Naive thymus-derived CD4-positive, alpha-beta T cell (primary cell): ENCODE measurements at places on chromosomes 7 and 10.

DNA sequence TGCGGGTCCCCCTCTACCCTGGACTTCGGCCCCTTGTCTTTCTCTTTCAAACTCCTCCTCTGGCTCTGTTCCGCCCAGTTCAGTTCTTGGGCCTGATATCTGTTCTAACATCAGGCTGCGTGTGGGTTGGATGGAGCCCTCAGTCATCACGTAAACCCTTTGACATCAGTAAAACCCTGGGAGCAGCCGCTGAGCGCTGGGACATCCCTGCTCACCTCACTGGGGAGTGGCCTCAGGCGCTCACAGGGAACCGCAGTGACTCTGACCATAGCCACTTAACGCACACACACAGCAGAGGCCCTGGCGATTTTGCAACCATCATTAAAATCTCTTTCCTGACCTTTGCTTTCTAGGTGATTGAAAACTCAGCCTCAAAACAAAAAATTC lies 113.3 kb downstream of the CYTH3 start:
- H3K27ac ChIP-seq = no peak overlapping the region
- DNase-seq = no peak
- no peaks in the 10 kb centered on the region for H3K4me1 ChIP-seq
- H3K27me3 ChIP-seq = no peaks in the 10 kb centered on the region
- H3K36me3 ChIP-seq = peaks cover 64% of the 10 kb centered on the region

- H3K4me3 ChIP-seq = no peak overlapping the region
- DNase-seq = no peak
- no peak overlapping the region for H3K27ac ChIP-seq
- no peaks in the 10 kb centered on the region for H3K4me1 ChIP-seq
- no peaks in the 10 kb centered on the region for H3K27me3 ChIP-seq
- no peaks in the 10 kb centered on the region for H3K36me3 ChIP-seq
These were observed 50.5 kb downstream of the TPST1 start for GRCh38 chr7:66255534-66256100.

- no peaks in the 10 kb centered on the region for H3K4me1 ChIP-seq
- H3K27me3 ChIP-seq = no peaks in the 10 kb centered on the region
- DNase-seq = no peak
- no peak overlapping the region for H3K27ac ChIP-seq
These were observed 54.7 kb upstream of the CCAR1 start for GRCh38 chr10:68666280-68666760.

DNA sequence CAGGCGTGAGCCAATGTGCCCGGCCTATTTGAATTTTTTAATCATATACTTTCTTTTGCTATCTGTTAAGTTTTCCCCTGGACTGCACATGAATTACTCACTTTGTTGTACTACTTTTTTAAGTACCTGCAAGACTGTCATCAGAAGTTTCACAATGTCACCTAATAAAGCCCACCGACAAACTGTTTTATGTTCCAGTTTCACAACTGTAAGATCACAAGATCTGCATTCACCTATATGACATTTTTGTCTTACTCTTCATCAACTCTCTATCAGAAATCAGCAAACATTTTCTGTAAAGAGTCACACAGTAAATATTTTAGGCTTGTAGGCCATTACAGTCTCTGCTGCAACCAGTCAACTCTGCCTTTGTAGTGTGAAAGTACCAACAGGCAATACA lies 88.5 kb downstream of the ZNF33B start:
- H3K27me3 ChIP-seq = no peaks in the 10 kb centered on the region
- no peak overlapping the region for H3K27ac ChIP-seq
- no peaks in the 10 kb centered on the region for H3K36me3 ChIP-seq
- no peak for DNase-seq

GRCh38 chr7:47026780-47027361 lies 555.0 kb downstream of the TNS3 start:
- H3K27ac ChIP-seq = no peak overlapping the region
- no peaks in the 10 kb centered on the region for H3K36me3 ChIP-seq
- no peaks in the 10 kb centered on the region for H3K27me3 ChIP-seq

GRCh38 chr10:49627644-49628247 lies 13.9 kb downstream of the CHAT start:
- no peak for DNase-seq
- H3K36me3 ChIP-seq = no peaks in the 10 kb centered on the region
- H3K4me3 ChIP-seq = no peak overlapping the region

DNA sequence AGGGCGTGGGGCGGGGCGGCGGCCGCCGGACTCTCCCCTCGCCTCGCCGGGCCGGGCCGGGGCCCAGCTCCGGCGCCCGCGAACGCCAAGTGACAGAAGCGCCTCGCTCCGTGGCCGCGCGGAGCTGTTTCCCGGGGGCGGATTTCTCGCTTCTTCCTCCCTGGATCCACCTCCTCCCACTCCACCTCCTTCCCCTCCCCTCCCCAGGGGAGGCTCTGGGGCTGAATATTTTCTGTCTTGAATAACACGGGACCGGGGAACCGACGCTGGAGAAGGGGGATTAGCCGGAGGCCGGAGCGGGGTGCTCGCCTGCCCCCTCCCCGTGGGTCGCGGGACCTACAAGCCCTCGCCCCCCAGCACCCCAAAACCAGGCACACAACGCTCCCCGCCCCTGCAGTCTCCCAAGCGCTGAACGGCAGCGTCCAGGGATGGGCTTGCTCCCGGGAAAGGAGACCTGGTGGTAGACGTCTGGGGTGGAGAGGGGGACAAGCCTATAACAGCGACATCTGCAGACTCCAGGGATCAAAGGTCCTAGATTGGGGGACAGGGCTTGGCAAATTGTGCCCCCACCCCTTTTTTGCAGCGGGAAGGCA lies at the start of gene ARHGAP21:
TSS of gene ARHGAP21 (minus strand) at position 100 of the 593 bp plus-strand sequence. CDS start 1,988 bp downstream, outside the sequence.
- H3K27ac ChIP-seq = peak within 1 kb of the TSS; percentile 68
- peak; percentile 29 for DNase-seq
- H3K27me3 ChIP-seq = no peaks in the 10 kb centered on the region
- H3K4me3 ChIP-seq = peak within 1 kb of the TSS; percentile 93
- no peaks in the 10 kb centered on the region for H3K4me1 ChIP-seq
